ENCODE measurements at places on chromosomes 16 and 17. TPM values are rescaled to one million over a fixed set of nuclear protein-coding genes. Genes with fewer than 3 reads are reported as not detected.
A peak's percentile ranks its signal among the peaks of the same experiment; 100 is the strongest.

- DNase-seq: no peak
- no peaks in the 10 kb centered on the region for H3K27me3 ChIP-seq
- H3K27ac ChIP-seq: no peak overlapping the region
- H3K4me3 ChIP-seq: no peak overlapping the region
- peaks cover 8% of the 10 kb centered on the region for H3K4me1 ChIP-seq
These were observed 296.9 kb upstream of the CDH5 start for GRCh38 chr16:66069587-66069986.

GRCh38 chr17:83012200-83012785, 67.1 kb upstream of the METRNL start:
- no peak overlapping the region for H3K27ac ChIP-seq
- no peak for DNase-seq
- H3K4me1 ChIP-seq: no peaks in the 10 kb centered on the region
- H3K4me3 ChIP-seq: no peak overlapping the region
- H3K27me3 ChIP-seq: no peaks in the 10 kb centered on the region

DNA sequence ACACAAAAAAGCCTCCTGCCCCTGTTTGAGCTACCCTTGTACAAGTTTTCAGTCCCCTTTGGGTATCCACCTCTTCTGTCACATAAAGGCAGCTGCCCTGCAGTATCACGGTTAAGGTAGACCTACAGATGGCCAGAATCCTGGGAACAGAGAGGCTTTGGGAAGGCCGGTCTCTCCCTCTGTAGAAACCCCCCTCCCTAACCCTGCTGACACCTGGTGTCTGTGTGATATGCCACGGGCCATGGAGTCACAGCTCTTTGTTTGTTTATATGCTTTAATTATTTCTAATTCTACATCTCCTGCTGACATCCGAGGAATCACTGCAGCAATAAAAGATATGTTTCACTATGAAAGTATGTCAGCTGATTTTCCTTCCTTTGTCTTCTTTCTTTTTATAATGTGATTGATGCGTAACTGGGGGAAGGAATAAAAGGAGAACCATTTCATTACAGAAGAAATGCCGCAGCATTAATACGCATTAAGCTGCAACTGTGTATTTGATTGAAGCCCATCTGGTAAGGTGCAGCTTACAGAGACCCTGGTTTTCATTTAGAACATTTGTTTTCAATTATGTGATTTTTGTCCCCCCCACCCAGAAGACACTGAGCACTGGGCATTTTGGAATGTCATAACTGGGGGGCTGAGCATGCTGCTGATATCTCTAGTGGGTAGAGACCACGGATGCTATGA, 142.1 kb downstream of the SLC39A11 start:
- no peak for DNase-seq
- H3K27me3 ChIP-seq: no peaks in the 10 kb centered on the region
- no peaks in the 10 kb centered on the region for H3K36me3 ChIP-seq
- no peaks in the 10 kb centered on the region for H3K4me1 ChIP-seq

GRCh38 chr17:68184141-68184571, 63.7 kb upstream of the AMZ2 start:
- no peak overlapping the region for H3K4me3 ChIP-seq
- H3K36me3 ChIP-seq: no peaks in the 10 kb centered on the region
- H3K27ac ChIP-seq: peak overlapping the region; percentile 53
- H3K4me1 ChIP-seq: peaks cover 10% of the 10 kb centered on the region

GRCh38 chr16:58345574-58346354, 46.5 kb upstream of the GINS3 start:
- no peaks in the 10 kb centered on the region for H3K27me3 ChIP-seq
- DNase-seq: no peak
- H3K36me3 ChIP-seq: no peaks in the 10 kb centered on the region
- H3K4me3 ChIP-seq: no peak overlapping the region
- no peak overlapping the region for H3K27ac ChIP-seq
- no peaks in the 10 kb centered on the region for H3K4me1 ChIP-seq

DNA sequence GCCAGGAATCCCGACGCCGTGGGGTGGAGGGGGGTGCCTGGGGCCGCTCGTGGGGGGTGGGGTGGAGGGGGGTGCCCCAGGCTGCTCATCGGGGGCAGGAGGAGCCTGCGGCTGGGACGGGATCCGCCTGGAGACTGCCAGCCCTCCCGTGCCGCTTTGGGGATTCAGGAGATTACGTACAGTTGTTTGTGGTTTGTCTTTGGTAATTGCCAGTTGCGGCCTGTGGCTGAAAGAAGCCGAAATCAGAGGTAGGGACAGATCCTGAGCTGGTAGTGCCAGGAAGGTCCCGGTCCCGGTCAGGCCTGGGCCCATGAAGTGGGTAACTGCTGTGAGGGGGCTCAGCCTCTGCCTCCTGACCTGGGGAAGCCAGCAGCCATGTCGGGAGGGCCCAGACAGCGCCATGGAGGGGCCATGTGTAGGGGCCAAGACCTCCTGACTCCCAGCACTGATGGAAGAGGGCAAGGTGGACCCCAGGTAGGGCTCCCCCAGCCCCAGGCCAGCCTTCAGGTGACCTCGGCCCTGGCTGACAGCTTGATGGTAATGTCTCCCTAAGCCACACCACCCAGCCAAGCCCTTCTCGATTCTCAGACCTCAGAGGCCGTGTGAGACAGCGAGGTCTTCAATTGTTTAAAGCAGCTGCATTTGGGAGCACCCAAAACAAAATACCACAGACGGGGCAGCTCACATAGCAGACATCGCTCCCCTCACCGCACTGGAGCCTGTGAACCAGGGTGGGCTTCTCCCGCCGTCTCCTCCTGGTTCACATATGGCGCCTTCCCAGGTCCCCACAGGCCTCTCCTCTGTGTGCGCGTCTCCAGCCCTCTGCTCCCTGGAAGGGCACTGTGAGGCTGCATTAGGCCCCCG, 34.9 kb upstream of the SSTR5 start:
- H3K4me3 ChIP-seq: no peak overlapping the region
- H3K4me1 ChIP-seq: no peaks in the 10 kb centered on the region
- H3K27me3 ChIP-seq: no peaks in the 10 kb centered on the region
- no peak for DNase-seq
- no peaks in the 10 kb centered on the region for H3K36me3 ChIP-seq
- no peak overlapping the region for H3K27ac ChIP-seq

- DNase-seq: no peak
- no peak overlapping the region for H3K27ac ChIP-seq
- no peaks in the 10 kb centered on the region for H3K36me3 ChIP-seq
- no peaks in the 10 kb centered on the region for H3K27me3 ChIP-seq
These were observed 413.9 kb upstream of the MAF start for GRCh38 chr16:80014241-80014939.

DNA sequence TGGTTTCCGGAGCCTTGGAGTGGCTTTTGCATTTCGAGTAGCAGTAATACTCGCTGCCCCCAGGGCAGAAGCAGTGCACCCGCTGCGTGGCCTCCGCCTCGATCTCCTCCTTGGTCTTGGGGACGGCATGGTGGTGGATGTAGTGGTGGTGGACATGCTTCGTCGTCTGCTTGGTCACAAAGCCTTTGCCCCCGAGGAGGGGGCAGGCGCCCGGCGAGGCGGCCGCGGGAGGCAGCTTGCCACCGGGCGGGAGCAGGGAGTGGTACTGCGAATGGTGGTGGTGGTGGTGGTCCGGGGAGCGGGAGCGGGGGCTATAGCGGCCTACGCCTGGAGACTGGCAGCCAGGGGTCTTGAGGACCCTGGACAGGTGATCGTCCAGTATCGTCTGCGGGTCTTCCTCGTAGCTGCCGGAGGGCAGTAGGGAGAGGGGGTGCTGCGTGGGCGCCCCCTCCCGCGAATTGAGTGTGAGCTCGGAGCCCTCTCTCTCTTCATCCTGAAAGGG, 24.1 kb downstream of the AXIN2 start:
- H3K36me3 ChIP-seq: peaks cover 53% of the 10 kb centered on the region

DNA sequence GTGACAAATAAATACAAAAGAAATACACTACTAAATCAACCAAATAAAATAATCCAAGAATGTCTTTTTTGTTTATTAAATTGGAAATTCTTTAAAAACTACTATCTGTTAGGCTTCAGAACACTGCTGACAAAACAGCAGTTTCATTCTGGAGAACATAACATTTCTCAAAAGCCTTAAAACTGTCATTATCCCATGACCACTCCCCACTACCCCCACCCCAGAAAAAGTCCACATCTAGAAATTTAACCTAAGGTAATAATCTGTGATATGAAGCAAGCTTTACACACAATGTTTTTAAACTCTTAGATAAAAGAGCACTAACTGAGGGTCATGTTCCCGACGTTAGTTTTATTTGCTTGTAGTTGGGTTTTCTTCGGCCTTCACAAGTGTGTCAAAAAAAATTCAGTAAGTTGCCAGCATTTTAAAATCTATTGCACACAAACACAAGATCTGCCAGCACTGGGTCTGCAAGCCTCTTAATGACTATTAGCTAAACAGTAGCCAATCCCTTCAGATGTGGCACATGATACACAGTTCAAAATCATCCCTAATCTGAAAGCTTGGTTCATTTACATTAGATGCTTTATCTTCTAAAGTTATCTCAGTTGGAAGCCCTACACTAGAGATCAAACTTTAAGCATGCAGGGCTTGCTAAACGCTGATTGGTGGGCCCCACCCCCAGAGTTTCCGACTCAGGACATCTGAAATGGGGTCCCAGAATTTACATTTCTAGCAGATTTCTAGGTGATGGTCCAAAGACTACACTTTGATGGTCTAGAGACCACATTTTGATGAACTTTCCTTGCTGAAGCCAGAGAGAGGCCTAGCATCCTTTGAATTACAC, 75.2 kb downstream of the KANSL1 start:
- H3K27me3 ChIP-seq: no peaks in the 10 kb centered on the region
- H3K36me3 ChIP-seq: no peaks in the 10 kb centered on the region
- H3K4me3 ChIP-seq: no peak overlapping the region
- no peak overlapping the region for H3K27ac ChIP-seq
- H3K4me1 ChIP-seq: peaks cover 42% of the 10 kb centered on the region

- no peaks in the 10 kb centered on the region for H3K36me3 ChIP-seq
- no peak overlapping the region for H3K4me3 ChIP-seq
- H3K4me1 ChIP-seq: no peaks in the 10 kb centered on the region
- H3K27ac ChIP-seq: no peak overlapping the region
These were observed 21.5 kb upstream of the MYH13 start for GRCh38 chr17:10394201-10394887.

- no peak overlapping the region for H3K4me3 ChIP-seq
- no peak overlapping the region for H3K27ac ChIP-seq
- H3K27me3 ChIP-seq: no peaks in the 10 kb centered on the region
- H3K4me1 ChIP-seq: no peaks in the 10 kb centered on the region
- no peak for DNase-seq
- no peaks in the 10 kb centered on the region for H3K36me3 ChIP-seq
These were observed 191.8 kb upstream of the CHMP6 start for GRCh38 chr17:80799538-80800480.

DNA sequence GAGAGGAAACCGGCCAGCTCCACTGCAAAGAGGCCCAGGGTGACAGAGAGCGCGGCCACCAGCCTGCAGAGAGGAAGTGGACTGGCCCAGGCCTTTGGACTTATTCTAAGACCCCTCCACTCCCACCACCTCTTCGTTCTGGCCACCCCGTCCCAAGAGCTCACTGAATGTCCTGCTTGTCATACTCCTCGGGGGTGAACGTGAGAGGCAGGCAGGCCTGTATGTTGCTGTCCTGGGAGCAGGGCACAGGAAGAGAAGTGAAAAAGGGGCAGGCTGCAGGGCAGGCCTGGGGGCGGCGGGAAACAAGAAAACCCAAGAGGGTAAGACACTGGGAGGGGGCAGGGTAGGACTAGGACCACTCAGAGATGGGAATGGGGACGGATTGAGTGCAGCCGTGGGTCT, 384 bp downstream of the TMEM107 start:
- no peaks in the 10 kb centered on the region for H3K27me3 ChIP-seq
- no peaks in the 10 kb centered on the region for H3K36me3 ChIP-seq
- peak overlapping the region; percentile 57 for H3K27ac ChIP-seq
- peaks cover 6% of the 10 kb centered on the region for H3K4me1 ChIP-seq
- no peak for DNase-seq

GRCh38 chr16:27811881-27812280, 251.6 kb downstream of the GSG1L start:
- H3K4me1 ChIP-seq: no peaks in the 10 kb centered on the region
- no peaks in the 10 kb centered on the region for H3K36me3 ChIP-seq
- peak; percentile 7 for DNase-seq
- no peak overlapping the region for H3K27ac ChIP-seq

GRCh38 chr16:10964891-10965326, 20.5 kb downstream of the CLEC16A start:
- H3K4me3 ChIP-seq: no peak overlapping the region
- no peaks in the 10 kb centered on the region for H3K27me3 ChIP-seq
- peaks cover 5% of the 10 kb centered on the region for H3K4me1 ChIP-seq
- peaks cover 13% of the 10 kb centered on the region for H3K36me3 ChIP-seq
- DNase-seq: no peak
- H3K27ac ChIP-seq: no peak overlapping the region

GRCh38 chr17:693791-694638, 20.6 kb downstream of the VPS53 start:
- H3K4me1 ChIP-seq: no peaks in the 10 kb centered on the region
- H3K4me3 ChIP-seq: no peak overlapping the region
- no peak for DNase-seq
- H3K27ac ChIP-seq: no peak overlapping the region
- no peaks in the 10 kb centered on the region for H3K27me3 ChIP-seq

GRCh38 chr16:24516900-24517669, 22.3 kb upstream of the RBBP6 start:
- no peak overlapping the region for H3K27ac ChIP-seq
- H3K4me3 ChIP-seq: peak overlapping the region; percentile 7
- no peaks in the 10 kb centered on the region for H3K4me1 ChIP-seq
- DNase-seq: peak; percentile 93
- no peaks in the 10 kb centered on the region for H3K36me3 ChIP-seq

- peak overlapping the region; percentile 93 for H3K27ac ChIP-seq
- H3K4me3 ChIP-seq: no peak overlapping the region
- peaks cover 32% of the 10 kb centered on the region for H3K36me3 ChIP-seq
- no peaks in the 10 kb centered on the region for H3K4me1 ChIP-seq
- DNase-seq: peak; percentile 56
These were observed 434 bp downstream of the CEMP1 start for GRCh38 chr16:2530629-2531318.

The TUBB3 gene
- total RNA-seq: 6.3 TPM

The MSLN gene
- total RNA-seq: 2.6 TPM

The KRT24 gene
- 1.0 TPM for total RNA-seq

The SLC7A6OS gene
- 15.7 TPM for total RNA-seq

The IL21R gene
- 1.3 TPM for total RNA-seq

The IGF2BP1 gene
- total RNA-seq: 0.54 TPM

The INCA1 gene
- not detected for total RNA-seq

The SPHK1 gene
- 4.3 TPM for total RNA-seq
